NCI-H2029 (cell line): ENCODE measurements at places on chromosomes 6 and 20.

GRCh38 chr6:73923905-73924485, 228.0 kb downstream of the CD109 start:
- DNase-seq: no peak

- no peak for DNase-seq
Observed at GRCh38 chr6:154653385-154653784, 79.8 kb upstream of the SCAF8 start.

GRCh38 chr6:63790334-63790733, 154.7 kb downstream of the PHF3 start:
- no peak for DNase-seq

DNA sequence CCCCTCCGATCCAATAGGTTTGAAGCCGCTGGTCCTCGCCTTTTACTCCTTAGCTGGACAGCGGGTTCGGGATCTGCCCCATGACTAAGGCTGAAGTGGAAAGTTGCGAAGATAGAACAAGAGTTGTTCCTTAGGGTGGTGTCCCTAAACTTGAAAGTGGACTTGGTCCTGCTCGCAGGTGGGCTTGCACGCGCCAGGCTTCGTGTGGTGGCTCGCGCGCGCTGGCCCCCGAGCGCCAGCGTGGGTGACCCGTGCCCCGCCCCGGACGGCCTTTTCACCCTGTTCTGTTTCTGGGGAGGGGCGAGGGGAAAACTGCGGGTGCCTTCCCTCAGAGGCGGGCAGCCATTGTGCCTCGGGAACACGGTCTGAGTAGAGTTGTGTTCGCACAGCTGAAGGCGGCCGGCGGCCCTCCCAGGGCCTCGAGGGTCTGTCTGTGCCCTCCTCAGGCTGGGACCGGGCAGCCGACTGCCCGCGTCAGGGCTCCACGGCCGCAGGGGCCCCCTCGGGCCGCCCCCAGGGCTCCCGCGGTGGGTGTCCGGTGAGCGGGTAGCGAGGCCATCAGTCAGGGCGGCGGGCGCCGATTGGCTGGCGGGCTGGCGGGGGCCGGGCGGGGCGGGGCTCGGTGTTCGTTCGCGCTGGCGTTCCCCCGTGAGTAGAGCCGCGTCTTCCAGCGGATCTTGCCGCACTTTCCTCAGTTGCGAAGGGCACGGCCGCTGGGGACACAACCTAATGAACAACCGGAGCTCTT, 33.0 kb downstream of the RREB1 start:
- peak; percentile 86 for DNase-seq

- DNase-seq: no peak
Observed at GRCh38 chr20:52833901-52834300, 138.3 kb upstream of the TSHZ2 start.

DNA sequence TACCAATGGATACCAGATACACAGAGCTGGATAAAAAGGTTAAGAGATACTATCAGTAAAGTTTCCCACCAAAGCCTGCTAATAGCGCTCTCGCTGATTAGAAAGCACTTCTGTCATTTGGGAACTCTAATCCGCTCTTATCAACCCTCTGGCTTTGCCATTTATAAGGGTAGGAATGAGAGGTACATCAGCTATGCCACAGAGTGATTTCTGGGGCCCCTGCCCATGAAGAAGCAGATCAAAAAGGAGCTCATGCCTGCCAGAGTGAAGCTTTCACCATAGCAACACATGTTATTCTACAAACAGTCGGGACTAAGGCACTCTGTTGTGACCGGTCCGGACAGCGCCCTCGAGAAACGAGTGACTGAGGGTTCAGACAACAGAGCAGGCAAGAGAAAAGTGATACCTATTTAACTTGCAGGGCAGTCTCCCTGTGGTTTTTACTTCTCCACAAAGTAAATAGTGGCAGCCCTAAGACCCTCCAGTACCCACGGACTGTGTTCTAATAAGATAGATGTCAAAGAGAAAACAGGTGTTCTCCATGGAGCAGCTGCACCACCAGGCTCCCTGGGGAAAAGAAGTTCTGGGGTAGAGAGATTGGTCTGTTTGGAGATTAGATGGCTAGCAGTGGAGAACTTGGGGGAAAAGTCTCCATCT, 5.6 kb downstream of the TRAM2 start:
- no peak for DNase-seq

- no peak for DNase-seq
Observed at GRCh38 chr6:130947464-130947863, 115.6 kb downstream of the EPB41L2 start.

GRCh38 chr6:130694606-130695005, 132.6 kb upstream of the SMLR1 start:
- DNase-seq: no peak

DNA sequence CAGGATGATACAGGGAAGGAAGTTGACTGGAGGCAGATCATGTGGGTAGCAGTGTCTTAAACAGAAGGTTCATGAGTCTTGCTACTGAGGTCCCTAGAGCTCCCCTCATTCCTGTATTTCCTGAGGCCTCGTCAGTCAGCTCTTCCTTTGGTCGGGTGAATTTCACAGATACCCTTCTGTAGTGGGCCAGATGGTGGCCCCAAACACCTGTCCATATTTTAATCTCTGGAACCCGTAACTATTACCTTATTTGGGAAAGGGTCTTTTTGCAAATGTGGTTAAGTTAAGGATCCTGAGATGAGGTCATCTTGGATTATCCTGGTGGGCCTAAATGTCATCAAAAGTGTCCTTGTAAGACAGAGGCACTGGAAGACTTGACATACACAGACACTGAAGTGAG, 9.6 kb downstream of the KCNS1 start:
- DNase-seq: no peak

DNA sequence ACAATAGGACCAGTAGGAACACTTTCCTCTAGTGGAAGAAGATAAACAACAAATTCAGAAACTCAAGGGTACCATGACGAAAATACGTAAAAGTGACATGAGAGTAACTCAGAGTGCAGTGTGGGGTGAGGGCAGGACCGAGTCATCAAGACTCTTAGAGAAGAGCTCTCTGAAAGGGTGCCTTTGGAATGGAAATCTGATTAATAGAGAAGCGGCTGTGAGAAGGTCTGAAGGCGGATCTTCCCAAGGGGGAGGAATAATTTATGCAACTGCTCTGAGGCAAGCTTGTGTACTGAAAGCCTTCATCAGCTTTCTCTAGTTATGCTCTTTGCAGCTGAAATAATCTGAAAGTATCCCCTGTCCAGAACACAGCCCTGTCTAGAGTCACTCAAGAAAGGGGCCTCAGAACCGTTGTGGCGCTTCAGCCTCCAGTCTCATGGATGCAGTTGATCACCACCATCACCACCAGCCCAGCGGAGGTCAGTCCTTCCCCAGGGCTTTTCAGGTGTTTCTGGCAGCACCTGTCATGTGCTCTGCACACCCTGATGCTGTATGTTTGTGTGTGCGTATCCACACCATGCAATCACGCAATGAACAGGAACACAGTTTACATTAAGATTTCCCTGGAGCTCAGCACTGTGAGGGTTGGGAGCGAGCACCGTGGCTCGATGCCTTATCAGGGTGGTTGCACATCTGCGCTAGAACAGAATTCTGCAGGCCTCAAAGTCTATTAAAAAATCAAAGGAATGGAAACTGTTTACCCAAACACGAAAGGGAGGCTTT, 396.5 kb downstream of the SMOC2 start:
- DNase-seq: no peak

- no peak for DNase-seq
Observed at GRCh38 chr6:36862164-36862847, 12.3 kb downstream of the PPIL1 start.

- DNase-seq: no peak
Observed at GRCh38 chr6:27962506-27962905, 5.5 kb downstream of the OR2B6 start.

DNA sequence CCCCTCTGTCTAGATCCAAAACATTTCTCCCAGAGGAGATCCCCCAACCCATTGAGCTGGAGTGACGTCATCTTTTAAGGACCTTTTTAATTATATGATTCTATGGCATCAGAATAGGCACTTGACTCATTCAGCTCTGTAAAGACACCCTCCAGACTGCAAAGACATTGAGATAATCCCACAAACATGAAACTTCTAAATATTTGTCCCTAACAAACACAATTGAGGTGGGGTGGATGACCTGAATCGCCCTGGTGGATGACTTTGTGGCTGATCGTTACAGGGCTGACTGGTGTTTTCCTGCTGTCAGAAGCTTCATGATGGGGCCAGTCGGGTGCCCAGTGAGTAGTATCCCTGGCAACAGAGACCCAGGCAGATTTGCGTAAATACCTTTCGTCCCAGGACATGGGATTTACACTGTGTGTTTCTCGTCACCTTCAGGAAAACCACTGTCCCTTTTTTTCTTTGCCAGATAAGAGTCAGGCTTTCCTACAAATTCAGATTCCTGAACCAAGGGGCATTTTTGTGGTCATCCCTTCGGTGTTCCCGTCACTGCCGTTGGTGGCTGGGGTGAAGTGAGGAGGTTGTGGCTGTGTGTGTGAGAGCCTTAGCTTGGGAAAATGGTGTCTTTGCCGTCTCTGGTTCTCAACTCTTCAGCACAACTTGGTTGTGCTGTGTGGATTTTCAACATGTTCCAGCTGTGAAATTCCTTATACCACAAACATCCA, 5.3 kb upstream of the PCK1 start:
- DNase-seq: peak; percentile 42

- DNase-seq: no peak
Observed at GRCh38 chr6:79640146-79641111, 9.3 kb downstream of the SH3BGRL2 start.

DNA sequence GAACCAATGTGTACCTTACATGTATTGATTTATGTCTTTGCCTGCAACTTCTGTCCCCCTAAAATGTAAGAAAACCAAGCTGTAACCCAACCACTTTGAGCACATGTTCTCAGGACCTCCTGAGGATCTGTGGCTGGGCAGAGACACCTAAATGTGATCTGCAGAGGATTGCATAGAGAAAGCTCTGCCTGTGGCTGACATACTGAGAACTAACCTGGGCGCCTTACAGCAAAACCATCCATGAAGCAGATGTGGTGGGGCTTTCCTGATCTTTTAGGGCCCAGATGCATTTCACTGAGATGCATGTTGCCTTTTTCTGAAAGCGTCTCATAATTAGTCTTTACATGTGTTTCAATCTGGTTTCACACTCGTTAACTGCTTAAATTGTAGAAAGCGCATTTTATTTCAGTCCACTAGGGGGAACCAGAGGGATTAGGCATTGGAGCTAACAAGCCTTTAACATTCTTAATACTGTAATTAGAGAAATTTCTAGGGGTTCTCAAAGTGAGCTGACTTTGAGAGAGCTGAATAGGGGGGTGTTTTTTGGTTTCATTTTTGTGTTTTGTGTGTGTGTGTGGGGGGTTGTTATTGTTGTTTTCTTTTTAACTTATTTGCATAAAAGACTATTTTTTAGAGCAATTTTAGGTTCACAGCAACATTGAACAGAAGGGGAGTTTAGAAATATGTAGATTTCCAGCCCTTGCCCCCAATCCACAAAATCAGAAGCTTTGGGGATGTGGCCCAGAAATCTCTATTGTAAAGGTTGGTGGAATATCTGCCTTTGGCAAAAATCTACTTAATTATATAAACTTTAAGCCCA, 50.9 kb upstream of the FAM184A start:
- DNase-seq: peak; percentile 75

- DNase-seq: no peak
Observed at GRCh38 chr6:85461798-85462170, 11.9 kb downstream of the NT5E start.

DNA sequence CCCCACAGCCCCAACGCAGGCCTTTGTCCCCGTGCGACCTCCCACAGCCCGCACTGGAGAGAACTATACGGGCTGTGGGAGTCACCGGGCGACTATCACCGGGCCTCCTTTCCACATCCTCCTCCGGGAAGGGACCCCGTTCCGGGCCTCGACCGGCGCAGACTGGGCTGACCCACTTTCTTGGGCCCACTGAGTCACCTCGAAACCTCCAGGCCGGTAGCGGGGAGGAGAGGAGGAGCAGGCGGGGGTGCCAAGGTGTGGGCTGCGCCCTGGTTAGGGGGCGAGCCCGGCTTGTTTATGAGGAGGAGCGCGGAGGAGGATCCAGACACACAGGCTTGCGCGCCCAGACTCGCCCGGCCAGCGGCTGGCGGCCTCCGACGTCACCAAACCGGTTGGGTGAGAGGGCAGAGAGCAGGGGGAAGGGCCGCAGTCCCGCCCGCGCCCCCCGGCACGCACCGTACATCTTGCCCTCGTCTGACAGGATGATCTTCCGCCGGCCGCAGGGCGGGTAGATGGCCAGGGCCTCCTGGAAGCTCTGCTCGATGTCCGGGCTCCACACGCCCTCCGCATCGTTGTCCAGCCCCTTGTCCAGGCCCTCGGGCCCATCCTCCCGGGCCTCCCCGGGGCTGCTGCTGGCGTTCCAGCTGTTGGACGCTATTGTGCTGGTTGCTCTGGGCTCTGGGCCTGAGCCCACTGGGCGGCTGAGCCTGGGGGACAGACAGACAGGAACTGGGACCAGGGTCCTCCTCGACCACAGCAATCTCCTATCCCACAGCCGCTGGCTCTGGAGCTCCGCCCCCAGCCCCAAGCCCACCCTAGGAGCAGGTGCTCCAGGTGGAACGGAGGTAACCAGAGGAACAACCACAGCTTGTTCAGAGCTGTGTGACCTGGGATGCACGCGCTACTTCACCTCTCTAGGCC, 10.6 kb downstream of the TEAD3 start:
- no peak for DNase-seq

DNA sequence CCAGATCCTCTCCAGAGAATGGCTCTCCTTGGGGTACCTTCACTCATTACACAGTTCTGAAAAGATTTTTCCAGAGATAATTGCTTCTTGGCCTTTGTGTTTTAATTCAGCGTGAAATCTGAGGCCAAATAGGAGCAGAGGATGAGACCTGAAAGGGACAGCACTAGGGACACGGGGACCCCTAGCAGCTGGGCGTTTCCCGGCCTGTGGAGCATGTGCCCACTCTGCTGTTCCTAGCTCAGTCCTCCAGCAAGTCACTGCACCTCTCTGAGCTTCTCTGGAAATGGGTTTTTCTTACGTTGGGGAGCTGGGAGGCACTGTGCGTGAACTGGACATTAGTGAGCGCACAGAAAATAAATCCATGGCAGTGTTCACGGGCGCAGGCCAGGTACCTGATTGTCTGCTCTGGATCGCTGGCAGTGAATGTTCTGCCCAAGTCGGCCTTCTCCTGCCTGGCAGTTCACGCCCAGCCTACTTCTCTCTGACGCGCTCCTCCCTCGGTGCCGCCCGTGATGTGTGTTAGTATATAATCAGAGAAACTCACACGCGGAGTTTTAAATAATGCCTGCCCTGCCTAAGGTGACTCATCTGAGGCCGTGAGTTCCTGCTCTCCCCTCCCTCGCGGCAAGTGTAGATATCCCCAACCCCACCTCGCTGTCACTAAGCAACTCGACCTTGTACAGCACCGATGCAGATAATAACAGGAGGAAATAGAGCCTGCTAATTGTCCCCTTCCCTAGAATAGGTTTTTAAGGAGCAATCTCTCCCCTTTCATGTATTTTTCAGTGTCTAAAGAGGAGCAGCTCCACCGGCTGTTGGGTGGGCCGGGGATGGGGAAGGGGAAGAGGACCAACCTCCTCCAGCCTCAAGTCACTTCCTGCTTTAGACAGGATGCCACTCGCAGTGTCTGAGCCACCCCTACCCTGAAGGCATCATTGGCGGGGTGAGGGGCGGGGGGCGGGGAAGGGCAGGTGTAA, 2.7 kb upstream of the TUBB2A start:
- peak; percentile 53 for DNase-seq

DNA sequence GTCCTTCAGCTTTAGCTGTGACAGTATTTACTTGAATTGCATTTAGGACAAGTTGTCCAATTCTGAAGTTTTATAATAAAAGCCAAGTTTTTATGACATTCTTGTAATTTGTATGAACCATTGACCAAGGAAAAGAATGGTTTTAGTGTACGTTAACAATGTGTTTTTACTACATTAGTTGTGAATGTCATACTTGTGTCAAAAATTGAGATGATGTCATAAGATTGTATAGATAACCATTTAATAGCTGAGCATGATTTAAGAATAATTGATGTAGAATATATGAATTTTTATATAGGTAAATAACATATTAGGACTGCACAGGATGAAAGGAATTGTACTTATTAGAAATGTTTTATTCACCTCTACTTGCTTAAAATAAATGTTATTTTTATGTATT, 102.9 kb downstream of the MACROD2 start:
- DNase-seq: no peak
